ENCODE measurements at places on chromosomes 1 and 21.

DNA sequence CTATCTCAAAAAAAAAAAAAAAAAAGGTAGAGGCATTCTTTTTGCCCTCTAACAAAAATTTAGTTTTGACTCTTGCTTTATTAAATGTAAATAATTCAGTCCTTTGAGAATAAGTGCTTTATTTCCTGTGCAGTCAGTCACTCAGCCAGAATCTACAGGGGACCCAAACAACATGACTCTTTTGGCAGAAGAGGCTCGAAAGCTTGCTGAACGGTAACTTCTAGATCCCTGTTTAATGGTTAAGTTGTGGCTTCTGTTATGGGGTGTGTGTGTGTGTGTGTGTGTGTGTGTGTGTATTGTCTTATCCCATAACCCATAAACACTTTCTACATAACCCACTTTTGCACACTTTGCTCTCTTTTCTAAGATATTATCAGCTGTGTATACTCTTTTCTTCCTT, 54.9 kb upstream of the LAMC2 start:
- no peak for DNase-seq

DNA sequence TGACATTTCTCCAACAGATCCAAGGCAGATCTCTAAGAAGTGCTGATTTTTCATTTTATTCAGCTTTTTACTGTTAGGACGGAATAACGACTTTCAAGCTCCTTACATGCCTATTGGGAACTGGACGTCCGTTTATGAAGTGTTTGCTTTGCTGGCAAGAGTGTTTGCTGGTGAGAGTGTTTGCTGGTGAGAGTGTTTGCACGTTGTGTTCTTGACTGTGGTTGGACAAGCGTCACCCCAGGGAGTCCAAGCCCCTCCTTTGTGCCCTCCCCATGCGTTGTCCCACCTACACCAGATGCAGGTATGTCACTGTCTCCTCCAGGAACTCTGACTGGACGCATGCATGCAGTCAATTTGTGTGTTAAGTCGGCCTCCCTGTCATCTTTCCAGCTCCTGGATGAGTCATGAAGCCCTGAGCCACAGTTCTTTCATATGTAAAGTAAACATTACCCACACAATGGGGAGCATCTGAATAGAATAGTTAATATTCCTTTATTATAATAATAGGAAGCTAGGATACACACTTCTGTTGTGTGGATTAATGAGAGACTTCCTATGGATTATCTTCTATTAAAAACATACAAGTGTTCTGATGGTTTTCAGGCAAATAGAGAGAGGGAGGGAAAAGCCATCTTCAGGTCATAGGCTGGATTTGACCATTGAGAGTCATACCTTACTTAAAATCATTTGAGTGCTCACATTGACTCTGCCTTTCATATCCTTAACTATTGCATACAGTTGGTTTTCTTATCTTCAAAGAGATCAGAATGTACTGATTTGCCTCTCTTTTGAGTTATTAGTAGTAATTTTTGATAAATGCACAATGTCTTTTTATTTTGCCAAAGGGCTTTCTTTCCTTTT, 119.2 kb downstream of the GALNT2 start:
- DNase-seq, result no peak

GRCh38 chr1:154329152-154329521, 3.8 kb downstream of the ATP8B2 start:
- no peak for DNase-seq

DNA sequence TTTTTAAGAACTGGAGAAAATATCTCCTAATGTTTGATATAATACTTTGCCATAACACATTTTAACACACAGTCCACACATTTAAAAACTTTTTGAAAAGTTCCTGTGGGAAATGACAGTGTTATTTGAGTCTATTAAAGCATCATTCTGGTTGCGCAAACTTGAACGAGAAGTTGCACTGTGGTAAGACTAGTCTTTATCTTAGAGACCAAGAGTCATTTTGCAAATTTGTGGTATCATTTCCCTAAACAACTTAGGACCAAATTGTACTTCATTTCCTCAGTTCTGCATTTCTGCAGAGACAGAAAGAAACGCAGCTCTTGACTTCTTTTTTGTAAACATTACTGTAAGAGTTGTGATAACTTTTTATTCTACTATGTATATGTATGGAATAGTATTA, at the start of gene RGS18:
Gene RGS18 (plus strand): TSS at position 282 of the 400 bp plus-strand sequence. CDS start 176 bp downstream, outside the sequence.
- DNase-seq, result no peak
